NCI-H774 (cell line): ENCODE measurements at places on chromosomes 7 and 10.
A peak's percentile ranks its signal among the peaks of the same experiment; 100 is the strongest.

GRCh38 chr7:50304129-50304910, at the start of gene IKZF1:
IKZF1 (plus strand) TSS chr7:50304716; CDS start chr7:50319062, 14,346 bp downstream.
- DNase-seq: peak; percentile 21

DNA sequence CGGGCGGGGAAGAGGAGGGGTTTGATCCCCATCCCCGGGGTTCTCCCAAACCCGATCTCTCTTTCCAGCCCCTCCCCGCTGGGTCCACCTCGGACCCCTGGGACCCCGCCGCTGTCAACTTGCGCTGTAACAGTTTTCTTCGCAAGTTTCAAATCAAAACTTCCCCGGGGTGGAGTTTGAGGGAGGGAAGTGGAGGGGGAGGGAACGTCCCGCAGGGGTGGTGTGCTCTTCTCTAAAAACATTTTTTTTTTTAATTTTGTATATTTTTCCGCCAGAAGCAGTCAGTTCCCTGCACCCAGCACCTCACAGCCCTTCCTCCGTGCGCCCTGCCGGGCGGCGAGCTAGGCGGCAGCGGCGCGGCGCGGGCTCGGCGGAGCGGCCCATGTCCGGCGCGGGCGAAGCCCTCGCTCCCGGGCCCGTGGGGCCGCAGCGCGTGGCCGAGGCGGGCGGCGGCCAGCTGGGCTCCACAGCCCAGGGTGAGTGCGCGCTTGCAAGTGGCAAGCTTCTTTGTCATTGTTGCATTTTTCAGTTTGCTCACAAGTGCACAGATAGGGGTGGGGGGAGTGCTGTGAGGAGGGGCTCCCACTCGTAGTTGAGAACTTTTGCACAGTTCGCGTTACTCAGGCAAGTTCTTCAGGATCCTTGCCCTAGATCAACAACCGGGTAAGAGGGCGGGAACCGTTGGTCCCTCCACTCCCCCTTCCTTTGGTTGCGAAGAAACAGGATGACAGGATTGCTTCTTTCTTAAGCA, 933 bp downstream of the MDFIC start:
- no peak for DNase-seq

- no peak for DNase-seq
Observed at GRCh38 chr7:98387131-98387530, 13.8 kb downstream of the BAIAP2L1 start.

DNA sequence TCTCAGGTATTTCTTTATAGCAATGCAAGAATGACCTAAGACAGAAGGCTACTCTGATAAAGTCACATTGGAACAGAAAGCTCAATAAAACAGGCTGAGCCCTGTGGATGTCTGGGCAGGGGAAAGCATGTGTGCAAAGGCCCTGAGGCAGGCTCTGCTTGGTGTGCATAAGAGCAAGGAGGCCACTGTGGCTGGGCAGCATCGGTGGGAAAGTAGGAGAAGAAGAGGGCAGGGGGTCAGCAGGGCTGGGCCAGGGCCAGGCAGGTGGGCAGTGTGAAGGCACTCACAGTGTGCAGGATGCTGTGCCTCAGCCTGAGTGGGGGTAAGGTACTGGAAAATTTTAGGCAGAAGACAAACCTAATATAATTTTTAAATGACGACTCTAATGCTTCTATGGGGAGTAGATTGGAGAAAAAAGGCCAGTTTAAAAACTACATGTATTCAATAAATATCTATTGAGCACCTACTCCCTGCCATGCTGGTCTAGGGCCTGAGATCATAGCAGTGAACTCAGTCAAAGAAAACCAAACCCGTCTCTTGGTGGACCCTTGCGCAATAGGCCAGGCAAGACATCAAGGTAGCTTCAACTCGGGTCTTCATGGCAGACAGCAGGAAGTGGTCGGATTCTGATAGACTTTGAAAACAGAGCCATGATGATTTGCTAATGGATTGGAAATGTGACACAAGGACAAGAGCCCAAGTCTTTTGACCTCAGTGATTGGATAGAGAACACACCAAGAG, 572.3 kb downstream of the TCERG1L start:
- DNase-seq: no peak

DNA sequence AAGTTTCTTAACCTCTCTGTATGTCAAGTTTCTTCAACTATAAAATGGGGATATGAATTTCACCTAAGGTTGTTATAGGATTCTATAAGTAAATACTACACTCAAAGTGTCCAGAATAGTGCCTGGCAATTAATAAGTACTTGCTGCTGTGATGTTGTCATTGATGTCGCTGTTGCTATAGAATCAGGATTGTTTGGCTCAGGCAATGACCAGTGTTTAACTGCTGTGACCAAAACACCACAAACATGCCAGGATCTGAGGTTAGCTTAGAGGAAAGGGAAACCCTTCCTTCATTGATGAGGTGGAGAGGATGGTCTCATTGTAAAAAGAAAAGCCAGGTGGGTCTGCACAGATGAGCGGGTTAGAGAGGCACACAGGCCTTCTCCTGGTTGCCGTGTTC, 223.1 kb upstream of the INHBA start:
- DNase-seq: no peak

- DNase-seq: no peak
Observed at GRCh38 chr10:84329196-84329611, 815 bp downstream of the CCSER2 start.

GRCh38 chr7:130929896-130930659, 196.1 kb upstream of the KLF14 start:
- no peak for DNase-seq

DNA sequence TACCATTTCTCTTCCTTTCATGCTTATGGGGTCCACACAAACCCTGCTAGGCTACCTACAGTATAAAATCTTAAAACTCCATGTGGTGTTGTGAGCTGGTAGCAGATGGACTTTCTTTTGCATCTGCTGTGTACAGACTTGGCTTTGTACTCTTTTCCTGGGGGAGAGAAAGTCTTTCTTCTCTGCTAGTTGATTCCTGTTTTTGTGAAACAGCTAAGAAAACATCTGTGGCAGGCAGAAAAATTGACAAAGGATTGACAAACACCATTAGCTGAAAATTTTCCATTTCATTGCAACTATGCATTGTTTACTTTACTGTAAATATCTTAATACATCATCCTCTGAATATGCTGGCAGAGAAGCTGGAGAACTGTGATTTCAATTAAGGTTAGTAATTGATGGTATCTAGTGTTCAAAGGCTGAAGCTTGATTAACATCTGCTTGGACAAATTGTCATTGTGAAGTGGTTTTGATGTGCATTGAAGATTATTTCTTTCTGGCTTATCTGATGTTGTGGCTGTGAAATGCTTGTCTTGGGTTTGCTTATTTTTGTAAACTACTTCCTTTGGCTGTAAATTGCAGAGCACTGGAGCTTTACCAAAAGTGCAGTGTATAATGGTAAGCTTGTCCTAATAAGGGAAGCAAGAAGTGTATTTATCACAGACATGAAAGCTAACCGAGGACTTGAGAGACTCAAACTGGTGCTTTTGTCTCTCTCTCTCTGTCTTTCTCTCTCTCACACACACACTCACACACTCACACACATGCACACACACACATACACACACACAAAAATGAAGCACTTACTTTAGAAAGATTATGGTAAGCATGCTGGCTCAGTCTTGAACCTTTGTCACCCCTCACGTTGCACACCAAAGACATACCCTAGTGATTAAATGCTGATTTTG, at the start of gene FOXP2:
Gene FOXP2, plus strand, starts transcription at position 660 of the 908 bp plus-strand sequence. CDS start 11,697 bp downstream, outside the sequence.
- DNase-seq: peak; percentile 71

- DNase-seq: no peak
Observed at GRCh38 chr10:79488336-79488735, 24.0 kb upstream of the EIF5AL1 start.

- no peak for DNase-seq
Observed at GRCh38 chr10:12625393-12626023, 276.2 kb downstream of the CAMK1D start.

DNA sequence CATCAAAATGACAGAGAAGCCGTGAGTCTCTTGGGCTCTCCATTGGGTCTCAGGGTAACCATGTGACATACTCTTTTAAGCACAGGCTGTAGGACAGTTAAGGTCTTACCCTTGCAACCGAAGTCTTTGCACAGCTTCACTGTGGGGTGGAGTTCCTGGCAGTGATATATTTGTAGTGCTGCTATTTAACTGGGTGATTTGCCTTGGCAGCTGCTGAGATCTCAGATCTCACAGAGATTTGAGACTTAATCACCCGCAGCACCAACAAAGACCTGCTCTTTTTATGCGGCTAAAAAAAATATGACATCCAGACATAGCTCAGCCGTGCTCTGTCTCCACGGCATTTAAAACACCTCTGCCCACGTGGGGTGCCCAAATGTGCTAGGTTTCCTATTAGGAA, 63.4 kb upstream of the NPTX2 start:
- no peak for DNase-seq

DNA sequence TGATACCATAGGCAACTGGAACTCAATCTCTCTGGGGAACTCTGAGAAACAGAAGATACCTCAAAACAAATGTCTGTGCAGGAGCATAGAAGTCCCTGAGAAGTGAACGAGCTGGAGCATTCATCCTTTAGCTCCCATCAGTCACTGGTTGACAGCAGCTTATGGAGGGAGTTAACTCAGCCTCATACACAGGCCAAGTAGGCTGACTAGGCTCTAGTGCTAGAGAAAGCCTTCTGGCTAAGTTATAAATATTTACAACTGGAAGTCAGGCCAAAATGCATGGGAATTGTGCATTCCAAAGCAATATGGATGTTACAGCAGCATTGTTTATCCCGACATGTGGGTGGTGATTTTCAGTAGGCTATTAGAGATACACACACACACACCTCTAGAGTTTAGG, 66.5 kb downstream of the ANK3 start:
- DNase-seq: no peak

DNA sequence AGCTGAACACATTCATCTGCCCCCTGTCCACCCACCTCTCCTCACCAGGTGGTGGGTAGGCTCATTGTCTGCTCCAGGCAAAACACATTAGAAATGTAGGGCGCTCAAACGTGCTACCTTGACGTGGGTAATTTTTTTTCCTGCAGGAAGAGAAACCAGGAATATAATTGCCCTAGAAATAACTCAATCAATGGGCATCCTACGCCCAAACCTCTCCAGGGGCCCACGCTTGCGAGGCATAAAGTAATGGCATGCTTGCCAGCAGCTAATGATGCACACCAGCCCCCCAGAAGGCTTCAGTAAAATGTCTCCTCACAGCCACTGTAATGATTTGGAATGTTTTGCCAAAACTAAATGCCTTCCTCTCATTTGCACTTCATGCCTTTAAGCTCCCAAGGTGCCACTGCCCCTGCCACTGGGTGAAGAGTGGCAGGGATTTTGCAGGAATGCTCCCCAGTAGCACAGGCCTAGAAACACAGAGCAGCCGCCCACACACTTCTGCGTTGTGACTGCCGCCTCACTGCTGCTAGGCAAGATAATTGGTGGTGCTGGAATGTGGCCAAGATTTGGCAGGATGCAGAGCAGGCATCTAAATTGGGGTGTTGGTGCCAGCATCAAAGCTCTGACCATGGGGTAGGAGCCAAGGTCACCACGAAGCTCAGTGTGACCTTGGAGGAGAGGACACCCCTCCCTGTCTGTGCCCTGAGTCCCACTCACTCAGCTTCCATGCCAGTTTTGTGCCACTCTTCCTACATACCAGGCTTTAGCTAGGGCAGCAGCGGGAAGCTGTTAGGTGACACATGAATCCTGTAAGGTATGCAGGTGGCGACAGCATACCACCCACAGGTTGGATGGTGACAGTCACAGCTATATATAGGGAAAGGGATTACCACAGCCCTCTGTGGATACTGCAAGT, 48.7 kb upstream of the PPP1R3C start:
- no peak for DNase-seq

DNA sequence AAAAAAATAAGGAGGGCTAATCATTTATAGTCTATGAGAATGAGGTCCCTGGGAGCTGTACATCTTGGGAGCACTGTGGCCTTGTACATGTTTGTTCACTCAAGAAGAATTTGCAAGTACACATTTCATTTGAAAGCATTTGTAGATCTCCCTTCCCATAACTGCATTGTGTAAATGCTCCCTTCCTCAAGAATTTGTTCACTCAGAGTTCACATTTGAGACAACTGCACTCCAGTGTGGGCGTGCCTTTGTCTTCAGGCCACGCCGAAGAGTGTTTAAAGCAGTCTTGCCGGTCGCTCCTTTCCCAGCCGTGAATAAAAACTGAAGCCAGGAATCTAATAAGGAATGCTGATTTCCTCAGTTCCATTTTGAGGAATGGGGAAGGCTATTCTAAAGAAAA, 291.1 kb upstream of the LYZL1 start:
- no peak for DNase-seq

- DNase-seq: no peak
Observed at GRCh38 chr7:157682946-157683746, 346.3 kb downstream of the DNAJB6 start.

DNA sequence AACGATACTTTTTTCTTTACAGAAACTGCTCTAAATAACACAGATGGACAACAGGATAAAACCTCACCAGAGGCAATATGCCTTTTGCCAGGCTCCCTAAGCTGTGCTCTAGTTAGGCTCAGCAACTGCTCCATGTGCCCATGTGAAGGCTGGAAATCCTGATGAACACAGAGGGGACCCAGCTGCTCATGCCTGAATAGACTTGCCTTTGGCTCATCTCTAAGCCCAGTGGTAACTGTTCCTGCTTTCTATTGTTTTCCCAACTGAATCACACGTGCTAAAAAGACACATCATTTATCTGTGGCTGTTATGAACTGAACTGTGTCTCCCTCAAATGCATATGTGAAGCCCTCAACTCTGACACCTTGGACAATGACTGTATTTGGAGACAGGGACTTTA, 110.4 kb downstream of the RNF216 start:
- no peak for DNase-seq

- no peak for DNase-seq
Observed at GRCh38 chr10:56912043-56912442, 551.0 kb upstream of the ZWINT start.

DNA sequence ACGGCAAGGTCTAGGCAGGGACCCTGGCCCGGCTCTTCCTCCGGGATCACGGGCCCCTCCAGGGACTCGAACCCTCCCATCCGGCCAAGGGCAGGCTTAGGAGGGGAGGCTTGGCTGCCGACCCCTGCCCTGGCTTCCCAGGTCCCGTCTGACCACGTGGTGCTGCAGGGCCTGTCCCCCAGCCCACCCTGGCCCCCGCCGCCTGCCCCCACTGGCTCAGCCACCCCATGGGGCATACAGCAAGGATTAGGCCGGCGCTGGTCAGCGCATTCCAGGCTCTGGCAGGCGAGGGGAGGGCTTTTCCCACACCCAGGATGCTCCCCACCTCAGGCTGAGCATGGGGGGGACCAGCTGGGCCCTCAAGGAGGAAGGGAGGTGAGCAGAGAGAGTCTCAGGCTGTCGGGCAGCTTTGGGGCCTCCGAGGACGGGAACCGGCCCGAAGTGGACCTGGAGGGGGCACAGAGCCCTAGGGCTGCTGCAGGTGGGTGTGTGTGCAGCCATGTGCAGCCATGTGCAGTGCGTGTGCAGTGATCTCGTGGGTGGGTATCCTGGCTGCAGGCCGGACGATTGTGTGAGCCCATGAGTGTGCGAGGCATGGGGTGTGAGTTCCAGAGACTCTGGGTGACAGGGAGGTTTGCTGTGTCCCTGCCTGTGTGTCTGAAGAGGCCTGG, 713 bp upstream of the GRIFIN start:
- no peak for DNase-seq

DNA sequence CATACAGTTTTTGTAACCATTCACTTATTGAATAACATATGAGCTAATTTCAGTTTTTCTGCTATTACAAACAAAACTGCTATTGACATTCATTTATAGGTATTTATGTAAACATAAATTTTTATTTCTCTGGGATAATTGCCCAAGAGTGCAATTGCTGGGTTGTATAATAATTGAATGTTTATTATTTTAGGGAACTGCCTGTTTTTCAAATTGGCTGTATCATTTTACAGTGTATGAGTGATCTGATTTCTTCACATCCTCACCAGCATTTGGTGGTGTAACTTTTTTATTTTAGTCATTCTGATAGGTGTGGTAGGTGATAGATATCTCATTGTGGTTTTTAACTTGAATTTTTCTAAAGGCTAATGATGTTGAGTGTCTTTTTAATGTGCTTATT, 26.4 kb downstream of the KIF11 start:
- DNase-seq: no peak
